ENCODE measurements at places on chromosomes 5 and 9.

- DNase-seq: no peak
These were observed 324.1 kb upstream of the TNC start for GRCh38 chr9:115442054-115442453.

DNA sequence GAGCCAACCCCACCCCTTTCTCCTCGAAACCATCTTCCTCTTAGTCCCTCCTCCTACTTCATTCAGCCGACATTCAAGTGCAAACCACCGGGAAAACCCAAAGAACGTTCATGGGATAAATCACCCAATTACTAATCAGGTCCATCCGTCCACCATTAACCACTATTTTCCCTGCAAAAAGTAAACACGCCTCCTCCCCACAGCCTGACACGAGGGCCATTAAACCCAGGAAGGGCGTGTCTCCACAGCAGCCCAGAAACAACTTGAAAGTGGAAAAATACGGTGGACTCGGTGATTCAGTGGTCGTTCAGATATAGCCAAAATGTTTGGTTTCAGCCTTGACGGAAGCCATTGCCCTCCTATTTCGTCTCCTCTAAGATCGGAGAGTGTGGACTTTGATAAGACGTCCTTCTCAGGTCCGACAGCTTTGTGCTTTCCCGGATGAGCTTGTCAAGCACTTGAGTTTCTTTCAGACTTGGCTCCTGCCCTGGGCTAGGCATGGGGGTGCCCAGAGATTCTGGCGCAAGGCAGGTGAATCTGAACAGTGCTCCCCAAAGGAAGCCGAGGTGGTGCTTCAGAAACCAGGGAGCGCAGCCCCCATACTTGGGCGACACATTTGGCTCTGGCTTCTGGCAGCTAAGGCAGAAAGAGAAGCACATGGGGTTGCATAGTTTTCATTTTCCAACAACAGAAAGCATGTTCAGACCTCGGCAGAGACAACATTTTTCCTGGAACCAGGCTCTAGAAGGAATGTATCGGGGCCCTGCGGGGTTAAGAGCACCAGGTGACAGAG, 56.6 kb downstream of the SMIM23 start:
- DNase-seq: no peak

DNA sequence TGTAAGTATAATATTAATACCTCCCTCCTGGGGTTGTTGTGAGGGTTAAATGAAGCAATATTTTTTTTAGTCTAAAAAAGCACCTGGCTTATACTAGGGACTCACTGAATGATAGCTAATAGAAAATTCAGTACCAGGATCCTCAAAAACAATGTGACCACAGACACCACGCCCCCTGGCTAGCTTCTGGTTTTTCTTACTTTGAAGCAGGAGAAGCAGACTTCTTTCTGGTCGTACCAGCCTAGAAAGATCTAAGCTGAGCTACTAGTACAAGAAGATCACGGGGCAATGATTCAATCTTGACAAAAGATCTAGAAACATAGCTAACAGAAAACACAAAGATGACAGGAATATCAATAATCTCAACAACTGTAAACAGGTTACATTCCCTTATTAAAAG, 218.5 kb upstream of the SLC30A5 start:
- no peak for DNase-seq

DNA sequence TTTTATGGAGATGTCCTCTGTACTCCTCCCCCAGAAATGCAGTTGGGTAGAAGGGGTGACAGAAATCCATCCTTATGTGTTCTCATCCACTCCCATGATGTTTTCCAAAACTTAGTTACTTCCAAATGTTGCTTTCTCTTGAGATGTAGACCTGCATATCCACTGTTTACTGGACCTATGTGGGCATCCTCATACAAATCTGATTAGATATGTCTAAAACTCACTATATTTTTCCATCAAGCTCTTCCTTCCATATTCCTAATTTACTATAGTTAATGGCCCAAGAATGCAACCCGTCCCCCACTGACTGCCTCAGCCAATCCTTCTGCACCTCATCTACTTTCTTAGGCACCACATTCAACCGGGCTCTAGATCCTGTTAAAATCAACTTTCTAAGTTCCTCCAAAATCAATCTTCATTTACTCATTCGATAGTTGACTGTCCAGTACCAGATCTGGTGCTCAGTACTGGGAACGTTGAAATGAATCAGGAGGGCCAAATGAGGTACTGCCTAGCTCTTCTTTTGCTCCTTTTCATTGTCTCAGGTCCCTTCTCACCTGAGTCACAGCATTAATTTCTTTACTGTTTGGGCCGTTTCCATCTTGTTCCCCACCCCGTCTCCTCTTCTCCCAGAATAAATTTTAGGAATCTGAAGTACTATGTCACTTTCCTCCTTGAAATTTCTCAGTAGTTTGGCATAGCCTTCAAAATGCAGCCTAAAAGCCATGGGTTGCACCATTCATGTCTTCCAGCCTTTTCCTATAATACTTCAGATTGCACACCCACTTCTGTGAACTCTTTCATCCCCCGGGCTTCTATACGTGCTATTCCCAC, 7.9 kb downstream of the PLK2 start:
- no peak for DNase-seq
